Fibroblast of mammary gland (primary cell): ENCODE measurements at places on chromosomes 11 and 22.

- DNase-seq: no peak
Observed at GRCh38 chr22:47626428-47627390, 864.3 kb downstream of the TBC1D22A start.

GRCh38 chr11:130215531-130216220 is 56.1 kb downstream of the ST14 start:
- DNase-seq: no peak

DNA sequence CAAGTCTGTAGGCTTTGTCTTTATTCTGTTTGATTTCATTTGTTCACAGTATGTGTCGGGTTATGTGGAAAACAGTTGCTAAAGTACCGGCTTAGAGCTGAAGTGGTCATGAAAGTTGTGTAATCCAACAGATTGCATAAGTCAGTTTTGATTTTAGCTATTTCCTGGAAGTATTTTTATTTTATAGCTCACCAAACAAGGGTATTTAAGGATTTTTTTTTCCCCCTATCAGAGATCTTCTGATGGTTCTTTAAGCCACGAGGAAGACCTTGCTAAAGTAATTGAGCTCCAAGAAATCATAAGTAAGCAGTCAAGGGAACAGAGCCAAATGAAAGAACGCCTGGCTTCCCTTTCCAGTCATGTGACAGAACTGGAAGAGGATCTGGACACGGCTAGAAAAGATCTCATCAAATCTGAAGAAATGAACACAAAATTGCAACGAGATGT is 55.9 kb downstream of the PPFIA1 start:
- peak; percentile 86 for DNase-seq

DNA sequence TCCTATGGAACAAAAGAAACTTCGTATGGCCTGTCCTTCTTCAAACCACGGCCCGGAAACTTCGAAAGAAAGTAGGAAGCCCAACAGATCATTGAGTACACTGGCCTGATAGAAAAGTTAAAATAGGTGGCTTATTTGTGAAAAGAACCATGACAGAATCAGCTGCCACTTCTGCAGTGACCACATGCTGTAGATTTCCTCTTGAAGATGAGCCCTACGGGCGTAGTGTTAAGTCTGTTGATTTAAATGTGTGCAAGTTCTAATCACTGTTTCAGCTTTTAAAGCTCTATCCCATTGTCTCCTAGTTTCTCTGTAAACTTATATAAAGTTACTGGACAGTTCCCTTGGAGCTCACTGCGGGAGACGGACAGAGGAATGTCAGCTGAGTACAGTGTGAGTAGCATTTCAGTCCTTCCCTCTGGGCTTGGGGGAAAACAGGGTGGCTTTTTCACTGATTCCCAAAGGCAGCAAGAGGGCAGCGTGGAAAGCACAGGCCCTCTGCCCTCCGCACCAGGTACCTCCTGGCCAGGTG is 17.8 kb downstream of the SAMM50 start:
- DNase-seq: no peak

GRCh38 chr11:126006068-126006467 is 56.6 kb downstream of the CDON start:
- DNase-seq: no peak

- no peak for DNase-seq
Observed at GRCh38 chr22:47449508-47450270, 687.2 kb downstream of the TBC1D22A start.

DNA sequence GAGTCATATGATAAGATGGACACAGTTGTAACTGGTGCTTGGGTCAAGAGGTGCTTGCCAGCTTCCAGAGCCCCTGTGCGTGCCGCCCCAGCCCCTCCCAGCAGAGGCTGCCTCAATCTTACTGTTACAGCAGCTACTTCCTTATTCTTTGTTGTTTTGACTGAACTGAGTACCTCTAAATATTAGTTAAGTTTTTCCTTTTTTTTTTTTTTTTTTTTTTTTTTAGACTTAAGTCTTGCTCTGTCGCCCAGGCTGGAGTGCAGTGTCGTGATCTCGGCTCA is 8.8 kb downstream of the ZBED4 start:
- no peak for DNase-seq

DNA sequence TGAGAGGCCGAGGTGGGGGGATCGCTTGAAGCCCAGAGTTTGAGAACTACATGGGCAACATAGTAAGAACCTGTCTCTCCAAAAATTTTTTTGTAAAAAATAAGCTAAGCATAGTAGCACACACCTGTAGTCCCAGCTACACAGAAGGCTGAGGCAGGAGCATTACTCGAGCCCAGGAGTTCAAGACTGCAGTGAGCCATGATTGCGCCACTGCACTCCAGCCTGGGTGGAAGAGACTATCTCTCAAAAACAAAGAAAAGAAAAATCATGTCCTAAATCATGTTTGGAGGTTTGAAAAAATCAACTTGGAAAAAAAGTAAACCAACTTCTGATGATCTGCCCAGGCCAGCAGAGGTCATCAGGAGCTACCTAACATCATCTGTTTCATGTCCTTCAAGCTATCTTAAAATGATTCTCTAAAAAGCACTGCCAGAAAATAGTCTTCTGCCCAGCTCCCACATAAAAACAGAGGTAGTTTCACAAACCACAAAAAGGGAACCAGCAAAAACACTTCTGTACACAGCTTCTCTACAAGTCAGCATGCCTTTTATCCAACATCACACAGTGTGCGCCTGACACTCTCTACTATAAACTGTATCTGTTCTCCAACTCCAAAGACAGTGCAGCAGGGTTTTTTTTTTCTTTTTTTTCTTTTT is 165.0 kb downstream of the SOX6 start:
- DNase-seq: no peak

DNA sequence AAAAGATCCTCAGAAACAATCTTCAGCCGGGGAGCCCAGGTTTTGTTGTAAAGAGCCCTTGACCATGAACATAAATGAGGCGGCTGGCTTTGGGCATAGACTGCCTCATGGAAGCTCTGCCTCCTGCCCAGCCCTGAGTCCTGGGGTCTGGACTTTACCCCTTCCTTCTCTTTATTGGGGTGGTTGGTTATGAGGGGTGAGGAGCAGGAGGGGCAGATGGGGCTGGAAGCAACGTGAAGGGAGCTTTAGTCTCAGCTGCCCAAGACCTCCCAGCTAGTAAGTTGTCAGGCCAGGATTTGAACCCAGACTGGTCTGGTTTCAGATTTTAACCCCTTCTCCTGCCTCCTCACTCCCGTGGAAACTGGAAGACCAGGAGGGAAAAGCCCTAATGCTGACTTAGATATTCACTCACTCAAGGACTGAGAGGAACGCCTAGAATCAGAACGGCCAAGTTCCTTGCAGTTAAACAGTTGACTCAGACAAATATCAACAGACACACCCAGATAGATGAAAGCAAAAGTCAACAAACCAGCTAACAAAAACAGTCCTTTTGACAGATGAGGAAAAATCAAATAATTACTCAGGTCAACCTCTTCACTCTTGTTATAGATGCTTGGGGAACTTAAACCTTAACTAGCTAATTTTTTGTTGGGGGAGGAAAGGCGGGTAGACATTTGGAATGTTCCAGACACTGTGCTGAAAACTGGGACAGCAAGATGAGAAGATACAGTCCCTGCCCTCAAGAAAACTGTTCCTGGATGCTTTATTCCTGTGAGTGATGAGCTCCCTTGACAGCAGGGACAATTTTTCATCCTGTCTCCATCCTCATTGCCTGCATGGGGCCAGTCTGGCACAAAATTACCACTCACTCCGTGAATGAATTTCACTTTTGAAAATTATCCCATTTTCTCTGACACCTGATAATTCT is 20.8 kb upstream of the ARRB1 start:
- peak; percentile 68 for DNase-seq

- no peak for DNase-seq
Observed at GRCh38 chr11:30586251-30587144, at the start of gene MPPED2. TSS of gene MPPED2 (minus strand) at chr11:30586353. CDS start at chr11:30580373, 5,980 bp downstream.

- DNase-seq: no peak
Observed at GRCh38 chr22:44828193-44828592, 75.8 kb downstream of the ARHGAP8 start.

GRCh38 chr11:15095736-15096228 is 18.9 kb upstream of the INSC start:
- peak; percentile 64 for DNase-seq

GRCh38 chr11:10986006-10986405 is 128.2 kb upstream of the ZBED5 start:
- DNase-seq: no peak

GRCh38 chr11:44464741-44465140 is 100.7 kb upstream of the CD82 start:
- peak; percentile 7 for DNase-seq

- no peak for DNase-seq
Observed at GRCh38 chr22:24695561-24696511, 78.7 kb downstream of the PIWIL3 start.

DNA sequence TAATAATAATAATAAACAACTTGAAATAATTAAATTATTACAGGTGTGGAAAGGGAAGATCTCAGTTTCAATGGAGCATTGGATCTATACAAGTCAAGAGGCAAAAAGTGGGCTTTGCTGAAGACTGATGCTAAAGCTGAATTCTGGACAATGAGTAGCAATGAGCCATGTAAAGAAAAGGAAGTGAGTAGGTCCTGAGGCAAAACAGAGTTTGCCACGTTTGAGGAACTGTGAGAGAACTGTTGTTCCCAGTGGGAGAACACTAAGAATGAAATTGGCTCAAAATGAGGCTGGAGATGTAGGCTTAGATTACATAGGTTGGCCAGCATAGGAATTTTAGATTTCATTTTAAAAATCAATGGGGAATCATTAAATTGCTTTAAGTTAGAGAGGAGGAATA is 33.9 kb upstream of the TEAD1 start:
- DNase-seq: no peak

DNA sequence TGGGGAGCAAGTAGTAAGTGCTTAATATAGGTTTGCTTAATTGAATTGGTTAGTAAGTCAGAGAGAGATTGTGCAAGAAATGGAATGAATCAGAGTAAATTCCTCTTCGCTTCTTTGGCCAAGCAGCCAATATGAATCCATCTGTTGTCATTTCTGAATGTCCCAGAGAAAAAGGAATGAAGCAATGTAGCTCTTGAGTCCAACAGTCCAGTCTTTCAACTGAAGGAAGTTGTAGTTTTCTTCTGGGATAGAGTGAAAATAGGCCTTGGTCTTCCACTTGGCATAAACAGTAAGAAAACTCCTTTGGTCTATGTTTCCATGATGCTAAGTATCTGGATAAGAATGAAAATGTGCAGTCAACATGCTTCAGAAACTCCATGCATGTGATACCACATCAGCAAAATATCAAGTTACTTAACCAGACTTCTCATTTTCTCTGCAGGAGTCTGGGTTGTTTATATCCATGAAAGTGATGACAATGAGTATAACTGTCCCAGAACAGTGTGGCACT is 1.8 kb upstream of the FIBIN start:
- DNase-seq: peak; percentile 95

DNA sequence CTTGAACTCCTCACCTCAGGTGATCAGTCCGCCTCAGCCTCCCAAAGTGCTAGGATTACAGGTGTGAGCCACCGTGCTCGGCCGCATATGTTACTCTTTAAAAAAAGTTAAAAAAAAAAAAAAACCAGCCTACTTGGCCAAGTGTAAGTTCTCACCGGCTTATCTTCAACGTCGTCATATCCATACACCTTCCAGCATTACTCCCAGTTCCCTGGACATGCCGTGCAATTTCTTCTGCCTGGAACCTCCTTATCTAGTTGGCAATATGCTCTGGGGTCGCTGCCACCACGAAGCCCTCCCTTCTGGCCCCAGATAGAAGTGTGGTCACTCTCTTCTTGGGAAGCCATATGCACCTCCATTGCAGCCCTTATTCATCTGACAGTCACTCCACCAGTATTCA is 36.3 kb upstream of the CBX7 start:
- no peak for DNase-seq

- no peak for DNase-seq
Observed at GRCh38 chr11:17791144-17791543, 56.6 kb downstream of the KCNC1 start.

DNA sequence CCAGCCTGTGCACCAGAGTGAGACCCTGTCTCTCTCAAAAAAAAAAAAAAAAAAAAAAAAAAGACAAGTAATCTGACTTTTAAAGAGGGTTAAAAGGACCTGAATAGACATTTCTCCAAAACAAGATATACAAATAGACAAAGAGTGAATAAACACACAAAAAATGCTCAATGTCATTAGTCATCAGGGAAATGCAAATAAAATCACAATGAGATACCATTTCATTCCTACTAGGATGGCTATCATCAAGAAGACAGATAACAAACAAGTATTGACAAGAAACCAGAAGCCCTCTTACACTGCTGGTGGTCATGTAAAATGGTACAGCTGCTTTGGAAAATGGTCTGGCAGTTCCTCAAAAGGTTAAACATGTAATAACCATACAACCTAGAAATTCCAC is 4.1 kb downstream of the RIC3 start:
- DNase-seq: no peak

GRCh38 chr22:46367707-46368191 is 32.2 kb downstream of the TRMU start:
- DNase-seq: peak; percentile 12

- no peak for DNase-seq
Observed at GRCh38 chr11:125378083-125378482, 118.0 kb downstream of the FEZ1 start.

GRCh38 chr22:39122772-39123470 is 25.9 kb downstream of the APOBEC3H start:
- no peak for DNase-seq

GRCh38 chr22:23720855-23721254 is 30.0 kb downstream of the RGL4 start:
- DNase-seq: no peak

GRCh38 chr11:60168306-60168705 is 14.6 kb downstream of the MS4A6A start:
- no peak for DNase-seq

GRCh38 chr11:12525466-12526055 is 148.2 kb downstream of the PARVA start:
- DNase-seq: no peak

DNA sequence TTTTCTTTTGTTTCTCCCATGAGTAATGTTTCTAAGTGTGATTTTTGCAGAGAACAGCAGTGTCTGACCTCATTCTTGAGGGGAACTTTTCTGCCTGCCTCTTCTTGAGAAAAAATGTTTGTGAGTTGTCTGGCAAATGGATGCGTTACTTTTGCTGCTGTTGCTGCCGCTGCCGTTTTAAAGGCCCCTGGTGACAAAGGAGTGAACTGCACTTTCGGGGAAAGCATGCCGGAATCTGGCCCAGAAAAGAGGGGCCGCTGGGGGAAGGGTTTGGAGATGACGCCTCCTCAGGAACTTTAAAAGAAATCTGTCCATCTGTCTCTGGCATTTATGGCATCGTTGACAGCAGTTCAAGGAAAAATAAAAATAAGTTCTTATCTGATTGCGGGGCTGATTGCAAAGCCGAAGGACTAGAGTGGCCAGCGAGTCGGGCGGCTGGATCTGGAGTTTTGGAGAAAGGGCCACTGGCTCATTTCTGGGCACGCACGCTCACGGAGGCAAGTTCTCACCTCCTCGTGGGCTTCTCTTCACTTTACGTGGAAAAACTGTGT is 16.5 kb downstream of the ZBTB16 start:
- DNase-seq: peak; percentile 92

DNA sequence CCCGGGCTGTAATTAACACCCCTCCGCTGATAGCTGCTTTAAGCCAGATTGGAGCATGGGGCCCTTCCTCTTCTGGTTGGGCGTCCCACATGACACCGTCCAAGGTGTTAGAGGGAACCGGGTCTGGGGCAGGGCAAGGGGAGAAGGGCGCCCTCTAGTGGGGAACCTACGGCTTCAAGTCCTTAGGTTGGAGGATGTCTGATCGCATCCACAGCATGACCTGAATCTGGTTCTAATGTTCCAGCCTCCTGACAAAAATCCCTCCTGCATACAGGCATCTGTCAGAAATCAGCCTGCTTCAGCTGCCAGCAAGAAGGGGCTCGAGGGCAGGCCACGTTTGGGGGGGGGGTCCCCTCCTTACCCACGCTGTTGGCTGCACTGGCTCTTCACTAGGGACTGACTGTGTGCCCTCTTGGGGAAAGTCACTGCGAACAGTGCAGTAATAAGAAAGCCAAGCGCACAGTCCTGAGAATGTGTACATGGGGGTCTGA is 94.2 kb upstream of the TBCEL start:
- DNase-seq: peak; percentile 38
